ENCODE measurements at places on chromosomes 5 and 9.

- DNase-seq: no peak
These were observed 34.8 kb downstream of the SNX24 start for GRCh38 chr5:122880170-122880689.

GRCh38 chr9:19117039-19117716 is 10.1 kb downstream of the PLIN2 start:
- DNase-seq: no peak

DNA sequence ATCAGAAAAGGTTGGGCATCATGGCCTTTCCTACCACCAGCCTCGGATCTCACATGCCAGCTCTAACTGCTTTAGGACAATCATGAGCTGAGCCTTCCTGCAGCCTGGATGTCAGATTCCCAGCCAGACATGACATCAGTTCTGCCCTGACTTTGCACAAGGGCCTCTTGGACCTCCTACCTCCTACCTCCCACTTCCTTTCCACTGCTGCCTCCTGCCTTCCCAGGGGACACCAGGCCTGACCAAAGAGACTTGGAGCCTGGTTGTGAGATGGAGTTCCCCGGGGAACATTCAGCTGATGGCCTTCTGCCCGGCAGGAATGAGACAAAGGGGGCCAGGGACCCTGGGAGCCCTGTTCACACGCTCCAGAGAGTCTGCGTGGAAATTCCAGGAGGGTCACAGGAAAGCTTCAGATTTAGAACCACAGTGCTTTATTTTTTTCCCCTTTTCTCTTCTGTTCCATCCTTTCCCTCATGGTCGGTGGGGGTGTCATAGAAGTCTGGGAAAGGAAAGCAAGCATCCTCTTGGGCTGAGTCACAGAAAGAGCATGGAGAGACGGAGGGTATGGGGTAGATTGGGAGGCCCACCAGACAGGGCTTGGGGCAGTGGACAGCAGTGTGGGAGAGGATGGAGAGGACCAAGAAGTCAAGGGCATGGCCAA is 35.4 kb upstream of the IL17B start:
- no peak for DNase-seq

GRCh38 chr9:20508242-20508641 is 114.1 kb downstream of the MLLT3 start:
- DNase-seq: no peak

DNA sequence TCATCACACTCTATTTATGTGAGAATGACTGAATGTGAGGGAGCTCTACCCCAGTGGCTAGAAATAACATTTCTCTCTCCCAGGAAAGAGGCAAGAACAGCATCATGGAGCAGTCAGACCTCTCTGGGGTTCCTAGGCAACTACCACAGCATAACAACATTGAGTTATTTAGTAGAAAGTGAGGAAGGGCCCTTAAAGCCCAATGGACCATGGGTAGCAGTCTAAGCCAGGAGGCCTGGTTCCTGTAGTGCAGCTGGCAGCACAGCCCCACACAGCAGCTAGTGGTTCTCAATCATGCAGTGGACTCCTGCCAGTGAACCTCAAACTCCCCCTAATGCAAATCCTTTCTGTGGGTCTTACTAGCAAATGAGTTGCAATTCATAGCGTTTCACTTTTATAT is 55.3 kb downstream of the SPEF2 start:
- DNase-seq: peak; percentile 45

- no peak for DNase-seq
These were observed 363.3 kb upstream of the GRIN3A start for GRCh38 chr9:102101723-102102122.

DNA sequence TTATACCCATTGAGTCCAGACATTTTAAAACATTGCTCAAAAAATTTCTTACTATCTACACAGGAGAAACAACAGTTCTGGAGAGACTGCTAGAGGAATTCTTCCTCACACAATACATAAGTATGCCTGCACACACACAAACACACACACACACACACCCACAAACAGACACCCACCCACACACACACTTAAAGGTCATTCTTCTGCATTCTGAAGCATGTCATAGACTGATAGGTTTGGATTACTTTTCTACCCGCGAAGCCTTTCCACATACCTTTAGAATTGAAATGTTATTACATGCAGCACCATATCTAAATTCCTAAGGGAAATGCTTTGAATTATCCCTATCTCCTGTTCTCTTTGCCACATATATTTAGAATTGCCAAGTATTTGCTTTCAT is 80.2 kb downstream of the FAM174A start:
- no peak for DNase-seq

DNA sequence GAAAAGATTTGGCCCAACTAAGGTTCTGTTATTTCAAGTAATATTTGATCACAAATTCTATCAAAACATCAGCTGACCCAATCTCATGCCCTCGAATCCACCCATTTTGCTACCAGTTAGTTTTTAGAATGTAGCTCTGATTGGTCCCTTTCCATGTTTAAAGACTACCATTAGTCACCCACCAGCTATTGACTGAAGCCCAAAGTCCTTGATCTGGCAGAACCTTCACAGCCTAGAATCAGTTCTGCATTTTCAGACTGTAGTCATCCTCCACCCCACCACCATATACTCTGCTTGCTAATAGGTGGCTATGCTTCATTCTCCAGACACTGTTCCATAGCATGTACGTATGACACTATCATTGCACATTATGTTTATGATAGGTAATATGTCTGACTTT is 182.2 kb upstream of the TARS1 start:
- DNase-seq: no peak

Measured in CD4-positive, alpha-beta T cell treated with Interleukin-2 at 100 ng/mL for 4 hours (primary cell).